Stimulated activated CD8-positive, alpha-beta memory T cell treated with anti-CD3 and anti-CD28 coated beads, Interleukin-7, amount 100 ng/mL, for 48 hours (primary cell): ENCODE measurements at places on chromosomes 4 and X.

DNA sequence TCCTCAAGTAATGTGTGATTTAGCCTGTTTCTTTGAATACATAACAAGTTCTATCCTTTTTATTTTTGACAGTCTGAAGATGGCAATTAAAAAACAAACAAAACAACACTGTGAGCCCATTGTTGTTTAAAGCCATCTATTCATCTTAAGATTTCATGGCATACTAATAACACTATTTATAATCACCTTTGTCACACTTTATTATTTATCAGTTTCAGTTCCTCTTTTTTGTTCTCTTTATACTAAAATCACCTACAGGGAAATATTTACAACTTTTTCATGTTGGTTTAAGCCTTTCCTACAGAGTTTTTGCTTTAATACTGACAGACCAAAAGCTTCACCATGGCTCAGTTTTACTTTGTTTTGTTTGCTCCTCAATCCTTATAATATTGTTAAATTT is 247.4 kb upstream of the CTSO start:
- no peak for DNase-seq

- DNase-seq, result no peak
Observed at GRCh38 chr4:108205859-108206258, 37.1 kb upstream of the LEF1 start.

DNA sequence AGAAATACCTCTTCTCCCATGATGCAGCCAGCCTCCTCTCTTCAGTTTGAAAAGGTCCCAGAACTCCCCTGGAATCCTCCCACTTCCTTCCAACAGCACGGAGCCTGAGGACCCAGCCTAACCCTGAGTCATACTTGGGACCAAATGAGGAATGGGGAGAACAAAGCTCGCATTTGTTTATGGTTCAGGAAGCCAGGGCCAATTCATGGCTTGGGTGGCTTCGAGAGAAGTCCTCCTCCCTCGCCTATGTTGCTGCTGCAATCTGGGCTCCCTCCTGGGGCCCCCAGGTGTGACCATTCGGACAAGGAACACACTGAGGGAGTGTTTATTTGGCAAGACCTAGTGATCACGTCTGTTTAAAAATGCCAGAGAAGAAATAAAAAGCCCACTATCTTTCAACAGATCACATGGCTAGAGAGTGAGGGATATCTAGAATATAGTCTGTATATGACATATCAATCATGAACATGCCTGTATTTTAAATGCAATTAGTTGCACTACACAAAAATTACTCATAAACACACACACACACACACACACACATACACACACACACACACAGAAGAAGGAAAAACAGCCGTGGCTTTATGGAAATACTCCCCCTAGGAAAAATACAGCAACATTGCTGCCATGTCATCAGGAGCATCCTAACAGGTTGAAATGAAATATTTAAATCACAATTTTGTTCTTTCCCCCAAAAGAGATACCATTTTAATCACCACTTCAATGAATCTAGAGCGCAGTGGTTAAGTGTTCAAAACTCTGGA is 155.7 kb upstream of the MAP3K15 start:
- DNase-seq, result no peak

GRCh38 chr4:138658518-138658917 is 357.1 kb upstream of the NOCT start:
- DNase-seq, result no peak

DNA sequence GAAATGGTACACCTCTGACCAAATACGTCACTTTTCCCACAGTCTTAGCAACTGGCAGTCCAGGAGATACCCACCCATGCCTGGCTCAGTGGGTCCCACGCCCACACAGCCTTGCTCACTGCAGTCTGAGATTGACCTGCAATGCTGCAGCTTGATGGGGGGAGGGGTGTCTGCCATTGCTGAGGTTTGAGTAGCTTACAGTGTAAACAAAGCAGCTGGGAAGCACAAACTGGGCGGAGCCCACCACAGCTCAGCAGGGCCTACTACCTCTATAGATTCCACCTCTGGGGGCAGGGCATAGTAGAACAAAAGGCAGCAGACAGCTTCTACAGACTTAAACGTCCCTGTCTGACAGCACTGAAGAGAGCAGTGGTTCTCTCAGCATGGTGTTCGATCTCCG is 52.7 kb downstream of the AMER1 start:
- no peak for DNase-seq

DNA sequence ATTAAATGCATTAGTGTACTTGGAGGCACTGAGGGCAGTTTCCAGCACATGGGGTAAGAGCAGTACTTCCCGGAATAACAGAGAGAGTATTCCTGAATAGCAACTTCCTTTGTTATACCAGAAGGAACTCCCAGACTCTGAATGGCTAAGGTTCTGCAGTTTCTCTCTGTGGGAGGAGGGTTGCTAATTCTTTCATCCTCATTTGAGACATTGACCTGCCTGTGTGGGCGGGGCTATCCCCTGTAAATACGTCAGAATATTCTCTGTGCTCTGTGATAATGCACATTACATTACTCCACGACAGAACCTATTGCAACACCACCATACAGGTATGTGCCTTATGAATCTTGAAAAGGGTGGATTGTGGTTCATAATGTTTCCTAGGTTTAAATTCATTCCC is 52.7 kb downstream of the SPINK2 start:
- no peak for DNase-seq

DNA sequence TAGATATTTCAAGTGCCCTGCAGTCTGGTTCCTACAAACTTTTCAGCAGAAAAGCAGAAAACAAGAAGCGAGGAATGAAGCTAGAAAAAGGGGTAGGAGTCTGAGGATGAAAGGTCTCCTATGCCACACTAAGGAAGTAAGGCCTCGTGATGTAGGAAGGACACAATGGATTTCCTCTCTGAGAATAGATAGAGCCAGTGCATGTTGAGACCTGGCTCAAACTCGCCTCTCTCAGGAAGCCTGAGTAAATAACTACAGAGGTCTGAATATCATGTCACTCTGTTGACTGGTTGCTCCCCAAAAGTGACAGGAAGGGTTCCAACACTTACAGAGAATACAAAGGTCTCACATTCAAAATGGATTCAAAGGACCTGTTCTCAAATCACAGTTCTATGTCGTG is 93.3 kb downstream of the GRIA3 start:
- DNase-seq, result no peak

DNA sequence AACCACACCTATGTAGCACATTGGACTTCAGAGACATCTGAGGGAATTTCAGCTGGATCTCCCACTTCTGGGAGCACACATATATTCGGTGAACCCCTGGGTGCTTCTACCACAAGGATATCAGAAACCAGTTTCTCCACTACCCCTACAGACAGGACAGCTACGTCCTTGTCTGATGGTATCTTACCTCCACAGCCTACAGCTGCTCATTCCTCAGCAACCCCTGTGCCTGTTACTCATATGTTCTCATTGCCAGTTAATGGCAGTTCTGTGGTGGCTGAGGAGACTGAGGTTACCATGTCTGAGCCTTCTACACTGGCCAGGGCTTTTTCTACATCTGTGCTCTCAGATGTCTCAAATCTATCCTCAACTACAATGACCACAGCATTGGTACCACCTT is 45.7 kb downstream of the ADGRG4 start:
- DNase-seq, result no peak

DNA sequence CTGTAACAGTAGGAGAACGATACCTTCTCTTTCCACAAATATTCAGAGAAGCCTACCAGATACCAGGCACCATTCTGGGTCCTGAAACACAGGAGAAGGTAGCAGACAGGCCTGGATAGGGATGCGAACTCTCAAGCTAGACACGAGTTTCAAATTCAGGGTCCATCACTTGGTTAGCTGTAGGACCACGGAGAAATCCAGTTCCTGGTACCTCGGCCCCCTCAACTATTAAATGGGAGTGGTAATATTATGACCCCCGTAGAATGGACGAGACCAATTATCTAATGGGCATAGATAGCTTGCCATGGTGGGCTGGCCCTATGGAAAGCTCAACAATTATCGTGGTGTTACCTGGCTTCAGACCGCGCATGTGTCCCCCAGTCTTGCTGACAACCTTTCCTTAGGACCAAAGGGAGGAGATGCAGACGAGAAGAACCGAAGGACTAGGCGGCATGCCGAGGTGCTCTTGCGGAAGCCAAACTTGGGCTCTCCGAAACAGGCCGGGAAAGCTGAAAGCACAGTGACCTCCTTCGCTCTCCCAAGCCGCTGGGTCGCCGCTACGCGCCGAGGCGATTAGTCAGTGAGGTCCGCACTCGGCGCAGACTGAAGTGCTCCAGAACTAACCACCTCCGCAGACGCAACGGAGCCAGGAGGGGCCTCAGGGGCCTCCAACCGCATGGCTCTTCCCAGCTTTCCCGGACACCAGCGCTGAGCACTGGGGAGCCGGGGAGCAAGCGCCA is 19.6 kb downstream of the NKX3-2 start:
- no peak for DNase-seq

- DNase-seq, result no peak
Observed at GRCh38 chrX:45351478-45351877, 150.8 kb upstream of the DIPK2B start.

GRCh38 chr4:102064747-102065442 is 274.4 kb downstream of the BANK1 start:
- no peak for DNase-seq

- no peak for DNase-seq
Observed at GRCh38 chr4:24003926-24004325, 114.1 kb upstream of the PPARGC1A start.

DNA sequence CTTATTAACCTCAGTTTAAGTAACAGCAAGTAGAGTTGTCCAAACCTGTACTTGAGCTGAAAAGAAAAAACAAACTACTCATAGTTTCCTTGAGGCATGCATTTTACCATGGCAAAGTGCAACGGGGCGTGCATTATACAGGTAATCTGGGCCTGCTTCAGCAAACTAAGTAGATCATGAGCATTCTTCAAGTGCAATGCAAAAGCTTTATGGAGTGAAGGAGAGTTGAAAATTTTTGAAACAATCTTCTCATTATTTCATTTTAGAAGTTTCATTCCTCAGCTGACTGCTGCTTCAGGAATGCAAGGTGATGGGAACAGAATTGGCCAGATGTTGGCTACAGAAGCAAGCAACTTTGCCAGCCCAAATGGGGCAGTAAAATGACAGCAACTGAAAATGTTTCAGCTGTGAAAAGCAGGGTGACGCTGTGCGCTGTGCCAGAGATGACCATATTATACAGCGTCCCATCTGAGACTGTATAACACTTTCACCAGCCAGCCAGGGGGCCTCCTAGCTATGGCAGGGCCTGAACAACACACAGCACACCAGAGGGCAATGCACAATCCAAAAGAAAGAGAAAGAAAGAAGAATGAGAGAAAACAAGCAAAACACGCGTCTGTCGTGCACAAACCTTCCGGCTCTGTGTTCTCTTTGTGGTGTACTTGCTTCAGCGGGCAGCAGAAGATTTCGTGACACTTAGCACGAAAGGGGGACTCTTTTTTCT is 145.5 kb upstream of the FGF13 start:
- no peak for DNase-seq

DNA sequence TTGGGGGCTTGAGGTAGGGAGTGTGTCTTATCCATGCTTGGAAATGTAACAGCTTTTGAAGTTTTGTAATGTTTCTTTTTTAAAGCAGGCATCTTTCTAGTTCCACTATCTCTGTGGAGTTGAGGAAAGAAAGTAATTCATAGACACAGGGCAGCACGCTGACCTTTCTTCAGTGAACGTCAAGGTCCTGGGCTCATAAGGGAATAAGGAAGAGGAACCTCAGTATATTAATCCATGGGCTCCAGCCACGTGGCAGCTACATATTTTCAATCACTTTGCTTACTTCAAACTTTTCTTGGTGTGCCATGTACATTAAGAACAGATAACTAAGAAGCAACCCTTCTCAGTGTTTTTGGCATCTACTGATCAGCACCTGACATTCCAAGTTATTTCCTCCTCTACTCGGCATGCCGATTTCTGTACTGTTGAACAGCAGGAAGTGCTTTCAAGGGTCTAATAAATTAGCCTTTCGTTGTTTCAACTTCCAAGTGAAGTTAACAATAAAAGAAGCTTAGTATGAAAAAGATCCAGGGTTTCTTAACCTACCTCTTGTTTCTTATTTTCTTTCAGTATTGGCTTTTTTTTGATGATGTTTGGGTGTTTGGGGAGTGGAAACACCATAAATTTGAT is 88.2 kb downstream of the SORBS2 start:
- DNase-seq, result no peak

GRCh38 chrX:22674932-22675331 is 324.8 kb upstream of the DDX53 start:
- DNase-seq, result no peak

GRCh38 chr4:161714022-161714751 is 449.6 kb downstream of the FSTL5 start:
- DNase-seq, result no peak

- no peak for DNase-seq
Observed at GRCh38 chr4:83631066-83631465, 95.2 kb downstream of the GPAT3 start.

GRCh38 chr4:83174844-83175414 is 60.4 kb upstream of the PLAC8 start:
- DNase-seq, result no peak

DNA sequence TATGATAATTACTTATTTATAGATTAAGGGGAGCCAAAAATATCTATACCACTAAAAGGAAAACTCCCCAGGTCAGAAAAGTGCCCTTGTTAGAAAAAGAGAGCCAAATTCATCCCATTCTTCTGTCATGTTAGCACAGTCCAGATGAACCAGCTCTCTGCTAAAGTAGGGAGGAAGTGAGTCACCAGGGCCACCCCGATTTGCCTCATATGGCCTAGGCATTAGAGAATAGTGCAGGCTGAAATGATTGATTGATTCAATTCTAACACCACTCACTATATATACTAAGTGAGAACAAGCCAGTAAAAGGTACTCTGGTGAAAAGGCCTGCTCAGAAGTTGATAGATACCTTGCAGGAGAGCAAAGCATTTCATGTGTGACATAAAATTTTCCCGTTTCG is 94.5 kb downstream of the SRPX start:
- no peak for DNase-seq

DNA sequence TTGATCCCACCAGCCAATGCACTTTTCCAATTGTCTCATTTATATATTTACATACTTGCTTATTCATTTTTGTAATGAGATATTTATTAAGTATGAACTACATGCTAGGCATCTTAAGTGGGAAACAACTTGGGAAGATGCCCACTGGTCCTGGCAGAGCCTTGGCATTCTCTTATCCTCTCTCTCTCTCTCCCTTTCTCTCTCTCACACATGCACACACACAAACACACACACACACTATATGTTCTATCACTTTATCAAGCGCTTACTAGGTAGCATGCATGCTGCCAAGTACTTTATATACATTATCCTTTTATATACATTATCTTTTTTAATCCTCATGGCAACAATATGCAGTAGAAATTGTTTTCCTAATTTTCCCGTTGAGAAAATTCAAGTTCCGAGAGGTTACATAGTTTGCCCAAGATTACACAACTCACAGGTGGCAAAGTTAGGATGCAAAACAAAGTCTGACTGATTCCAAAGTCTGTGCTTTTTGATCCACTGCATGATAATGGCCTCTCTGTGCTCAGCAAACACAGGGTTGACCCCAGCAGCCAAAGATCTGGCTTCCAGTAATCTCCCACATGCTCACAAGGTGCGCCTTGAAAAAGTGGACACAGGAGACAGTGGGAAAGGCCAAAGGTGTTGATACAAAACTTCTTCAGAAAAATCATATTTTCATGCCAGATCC is 173.1 kb upstream of the KLF3 start:
- DNase-seq, result no peak
